ENCODE measurements at places on chromosomes 7 and 10.

- DNase-seq = no peak
Observed at GRCh38 chr7:149194799-149195179, 557 bp upstream of the ZNF282 start.

DNA sequence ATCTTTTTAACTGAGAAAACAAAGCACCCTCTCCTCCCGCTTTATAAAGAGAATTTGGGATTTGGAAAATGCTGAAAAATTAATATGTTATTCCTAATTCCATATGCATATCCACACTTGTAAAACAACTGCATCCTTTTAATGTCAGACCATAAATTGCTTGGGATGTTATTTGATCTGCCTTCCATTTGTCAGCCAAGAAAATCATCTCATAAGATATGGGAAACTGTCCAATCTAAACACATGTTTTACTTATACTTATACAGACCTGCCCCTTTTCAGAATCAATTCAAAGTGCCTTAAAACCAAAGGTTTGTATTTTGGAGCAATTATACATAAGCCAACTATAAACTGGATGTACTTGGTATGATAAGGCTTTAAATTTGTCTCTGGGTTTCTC, 595.5 kb upstream of the PFKP start:
- no peak for DNase-seq

DNA sequence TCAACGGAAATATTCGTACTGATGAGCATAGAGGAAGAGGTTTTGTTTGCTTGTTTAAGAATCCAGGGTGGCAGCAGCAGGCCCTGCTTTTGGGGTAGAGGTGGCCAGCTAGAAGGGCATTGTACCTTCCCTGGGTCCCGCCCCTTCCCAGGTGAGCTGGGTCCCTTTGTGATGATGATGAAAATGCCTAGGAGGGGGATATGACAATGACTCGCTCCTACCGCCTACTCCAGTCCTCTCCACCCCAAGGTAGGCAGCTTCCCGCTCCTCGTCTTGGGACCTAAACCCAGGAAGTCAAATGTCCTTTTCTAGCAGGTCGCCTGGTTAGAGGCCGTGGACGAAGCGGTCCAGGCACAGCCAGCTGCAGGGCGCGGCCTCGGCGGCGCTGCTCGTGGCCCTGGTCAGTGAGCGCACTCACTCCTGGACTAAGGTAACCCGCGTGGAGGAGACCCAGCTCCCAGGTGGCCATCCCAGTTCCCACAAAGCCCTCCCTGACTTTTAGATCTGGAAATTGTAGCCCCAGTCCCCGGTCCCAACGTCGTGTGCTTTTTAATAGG, 141.4 kb downstream of the LSMEM1 start:
- no peak for DNase-seq

- no peak for DNase-seq
Observed at GRCh38 chr10:66804962-66805361, 120.9 kb upstream of the LRRTM3 start.

- DNase-seq = no peak
Observed at GRCh38 chr7:24130631-24131030, 153.4 kb upstream of the NPY start.

DNA sequence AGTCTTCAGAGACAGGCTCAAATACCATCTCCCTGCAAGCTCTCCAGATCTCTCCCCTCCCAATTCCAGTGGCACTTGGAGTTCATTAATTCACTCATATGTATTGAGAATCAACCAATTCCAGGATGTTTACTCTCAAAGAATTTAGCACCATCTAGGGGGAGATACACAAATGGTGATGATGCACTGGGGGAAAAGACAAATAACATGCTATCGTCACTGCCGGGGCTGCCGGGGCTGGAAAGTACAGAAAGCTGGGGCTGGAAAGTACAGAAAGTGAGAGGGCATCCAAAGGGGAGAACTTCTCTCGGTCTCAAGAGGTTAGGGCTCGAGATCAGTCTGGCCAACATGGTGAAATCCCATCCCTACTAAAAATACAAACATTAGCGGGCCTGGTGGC, 118.7 kb downstream of the MKX start:
- DNase-seq = no peak

- DNase-seq = no peak
Observed at GRCh38 chr10:60711496-60711895, 66.8 kb upstream of the CDK1 start.
